Fibroblast of villous mesenchyme (primary cell): ENCODE measurements at places on chromosomes 2 and 18. TPM values are rescaled to one million over a fixed set of nuclear protein-coding genes. Genes with fewer than 3 reads are reported as not detected.

AQP12B gene
- total RNA-seq: not detected in 2 replicates

LINC00305 gene
- not detected in 2 replicates for total RNA-seq

CFC1 gene
- total RNA-seq: not detected in 2 replicates

HNMT gene
- 64.4 and 161 TPM in 2 replicates for total RNA-seq

GREB1L gene
- 8.7 and 25.0 TPM in 2 replicates for total RNA-seq

PLCD4 gene
- total RNA-seq: 0.97 and 2.2 TPM in 2 replicates

MPP4 gene
- 5.2 and 5.5 TPM in 2 replicates for total RNA-seq

C2orf66 gene
- total RNA-seq: under 0.01 TPM in 1 of 2 replicates, not detected in the other

C2orf74 gene
- total RNA-seq: 4.2 and 13.0 TPM in 2 replicates

RAX gene
- not detected in 2 replicates for total RNA-seq

CUL3 gene
- total RNA-seq: 61.2 and 82.5 TPM in 2 replicates

DNAJC10 gene
- 104 and 116 TPM in 2 replicates for total RNA-seq

GRCh38 chr18:62449490-62450104, 73.2 kb upstream of the ZCCHC2 start:
- DNase-seq: no peak

DNA sequence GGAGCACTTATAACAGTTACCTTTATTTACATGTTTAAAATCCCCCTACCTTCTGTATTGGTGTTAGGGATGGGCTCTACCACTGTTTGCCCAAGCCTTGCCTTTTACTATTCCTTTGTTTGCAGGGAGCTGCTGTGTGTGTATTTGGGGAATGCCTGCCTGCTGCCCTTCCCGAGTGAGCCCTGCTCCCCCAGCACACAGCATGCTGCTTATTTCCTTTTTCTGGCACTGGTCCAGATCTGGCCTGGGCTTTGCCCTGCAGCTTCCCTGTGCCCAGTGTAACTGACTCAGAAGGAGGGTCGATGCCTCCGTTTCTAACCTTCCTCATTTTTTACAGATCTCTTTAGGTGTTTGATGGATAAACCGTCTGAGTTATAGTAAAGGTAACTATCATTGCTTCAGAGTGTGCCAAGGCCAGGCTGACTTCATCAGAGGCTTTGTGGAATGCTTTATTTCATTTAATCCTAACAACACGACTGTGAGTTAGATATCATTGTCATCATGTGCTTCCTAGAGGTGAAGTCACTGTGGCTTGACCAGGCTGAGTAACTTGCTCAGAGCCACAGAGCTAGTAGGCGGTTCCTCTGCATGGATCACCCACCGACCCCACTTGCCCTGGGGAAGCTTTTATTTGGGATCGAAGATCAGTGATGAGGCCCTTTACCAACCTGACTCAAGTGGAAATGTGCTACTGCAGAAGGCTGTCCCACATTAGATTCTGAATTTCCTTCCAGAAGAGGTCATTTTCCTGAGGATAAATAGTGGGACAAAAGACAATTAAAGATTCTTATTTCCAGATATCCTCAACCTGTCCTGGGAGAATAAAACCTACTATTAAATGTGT, 238.8 kb downstream of the ZNF407 start:
- no peak for DNase-seq

GRCh38 chr2:101625387-101625786, 72.1 kb upstream of the MAP4K4 start:
- DNase-seq: no peak

DNA sequence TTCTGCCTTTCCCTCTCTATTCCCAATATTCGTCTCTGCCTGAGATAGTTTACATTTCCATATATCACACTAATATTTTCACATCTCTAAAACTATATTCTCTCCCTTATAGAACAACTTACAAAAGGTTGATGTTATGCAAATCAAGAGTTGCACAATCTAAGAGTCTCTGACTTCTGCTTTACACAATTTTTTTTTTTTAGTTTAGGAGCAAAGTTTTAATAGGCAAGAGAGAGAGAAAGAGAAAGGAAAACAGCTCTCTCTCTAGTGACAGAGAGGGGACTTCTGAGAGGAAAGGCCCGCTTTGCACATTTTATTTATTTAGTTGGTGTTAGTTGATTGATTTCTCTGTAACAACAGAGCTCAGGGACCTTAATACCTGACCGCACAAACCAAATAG, 380.2 kb downstream of the TXNL1 start:
- peak; percentile 16 for DNase-seq

DNA sequence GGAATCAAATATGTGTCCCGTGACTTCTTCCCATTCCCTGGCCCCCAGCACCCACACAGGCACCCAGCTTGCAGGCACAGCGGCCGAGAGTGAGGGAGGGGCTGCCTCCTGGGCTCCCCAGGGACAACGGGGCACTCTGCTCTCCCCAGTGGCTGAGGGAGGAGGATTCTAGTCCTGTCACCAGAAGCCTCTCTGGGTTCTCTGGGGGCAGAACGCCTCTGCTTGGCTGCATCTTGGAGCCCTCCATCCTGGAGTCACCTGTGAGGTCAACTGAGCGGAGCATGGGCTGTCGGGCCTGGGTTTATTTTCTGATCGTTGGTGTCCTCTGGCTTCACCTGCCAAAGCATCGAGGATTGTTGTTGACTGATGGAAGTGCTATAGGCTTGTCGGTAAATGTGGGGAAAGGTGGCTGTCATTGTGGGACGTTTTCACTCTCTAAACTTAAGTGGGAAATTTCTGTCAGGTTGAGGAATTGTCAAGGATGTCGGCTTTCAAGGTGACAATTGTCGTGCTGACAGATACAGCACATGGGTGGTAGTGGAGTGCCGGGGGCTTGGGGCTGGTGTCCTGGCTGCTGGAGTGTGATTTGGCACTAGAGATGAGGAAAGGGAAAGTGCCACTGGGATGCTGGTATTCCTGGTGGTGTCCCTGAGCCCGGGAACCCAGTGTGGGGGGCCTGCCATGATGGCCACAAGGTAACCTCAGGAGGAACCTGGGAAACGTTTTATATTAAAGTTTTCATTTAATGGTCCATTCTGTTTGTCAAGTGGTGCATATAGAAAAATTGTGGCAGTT, 13.6 kb downstream of the SH3RF3 start:
- DNase-seq: no peak

GRCh38 chr18:51397347-51397962, 200.0 kb upstream of the MEX3C start:
- DNase-seq: no peak

- DNase-seq: no peak
These were observed 14.8 kb upstream of the DTNA start for GRCh38 chr18:34695310-34695709.

DNA sequence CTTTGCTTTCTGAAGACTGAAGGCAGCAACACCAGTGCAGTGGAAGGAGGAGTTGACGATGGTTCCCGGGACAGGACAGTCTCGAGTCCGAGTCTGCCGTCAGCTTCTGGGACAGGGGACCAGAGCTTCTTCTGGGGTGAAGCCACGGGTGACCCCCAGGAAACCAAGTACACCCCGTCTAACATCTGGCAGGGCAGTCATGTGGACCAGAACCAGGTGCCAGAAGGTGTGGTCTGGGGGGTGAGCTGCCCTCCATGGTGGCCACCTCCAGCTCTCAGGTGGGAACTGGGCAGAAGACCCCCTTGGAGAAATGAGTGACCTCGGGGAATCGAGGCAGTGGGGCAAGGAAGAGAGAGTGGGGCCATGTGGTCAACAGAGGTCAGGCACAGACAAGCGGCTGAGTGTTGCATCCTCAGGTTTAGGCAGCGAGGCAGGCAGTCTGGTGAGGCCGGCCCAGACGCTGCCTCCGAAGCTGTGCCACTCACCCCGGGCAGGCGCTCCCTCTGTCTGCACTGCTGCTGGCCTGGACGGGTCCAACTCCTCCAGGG, 204.3 kb downstream of the HDAC4 start:
- no peak for DNase-seq

DNA sequence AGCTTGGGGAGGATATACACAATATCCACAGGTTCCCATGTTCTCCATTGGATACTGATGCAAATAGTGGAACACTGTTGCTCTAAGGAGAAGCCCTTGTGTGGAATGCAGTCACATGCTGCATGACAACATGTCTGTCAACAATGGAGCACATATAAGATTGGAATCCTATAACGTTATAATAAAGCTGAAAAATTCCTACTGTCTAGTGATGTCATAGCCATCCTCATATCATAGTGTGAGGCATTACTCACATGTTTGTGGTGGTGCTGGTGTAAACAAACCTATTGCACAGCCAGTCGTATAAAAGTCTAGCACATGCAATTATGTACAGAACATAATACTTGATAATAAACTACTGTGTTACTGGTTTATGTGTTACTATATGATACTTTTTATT, 394.7 kb downstream of the FBXO15 start:
- peak; percentile 61 for DNase-seq

- no peak for DNase-seq
These were observed 2.8 kb upstream of the RMP24 start for GRCh38 chr18:35969676-35970075.

GRCh38 chr2:103213028-103213542, 451.3 kb downstream of the TMEM182 start:
- no peak for DNase-seq

GRCh38 chr18:2083691-2084090, 487.6 kb downstream of the METTL4 start:
- DNase-seq: no peak

GRCh38 chr2:64646007-64646880, 7.5 kb downstream of the SERTAD2 start:
- DNase-seq: peak; percentile 76

GRCh38 chr2:12126318-12126717, 379.9 kb downstream of the LPIN1 start:
- no peak for DNase-seq

DNA sequence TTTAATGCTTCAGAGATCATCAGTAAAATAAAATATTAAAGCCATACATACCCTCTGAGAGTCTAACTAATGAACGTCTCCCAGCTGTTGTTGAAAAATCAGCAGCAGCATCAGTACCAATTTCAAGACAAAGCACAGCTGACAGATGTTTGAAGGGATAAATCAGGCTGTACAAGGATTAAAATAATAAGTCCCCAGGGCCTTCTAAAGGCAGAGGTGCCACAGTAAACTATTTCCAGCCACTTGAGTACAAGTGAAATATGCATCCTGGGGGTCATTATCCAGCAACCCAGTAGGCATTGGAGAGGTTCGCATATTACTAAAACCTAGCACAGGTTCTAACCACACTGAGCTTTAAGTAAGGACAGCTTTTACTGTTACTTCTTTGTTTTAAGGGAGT, 76.9 kb downstream of the NXPH2 start:
- no peak for DNase-seq
